ENCODE measurements at places on chromosomes 5 and 9. TPM values are rescaled to one million over a fixed set of nuclear protein-coding genes. Genes with fewer than 3 reads are reported as not detected.

POU5F2 gene
- total RNA-seq: 0.43 TPM

DBH gene
- total RNA-seq: not detected

PRR7 gene
- 1.6 TPM for total RNA-seq

FABP6 gene
- not detected for total RNA-seq

HTR4 gene
- not detected for total RNA-seq

MRPL50 gene
- total RNA-seq: 11.0 TPM

Measured in bronchial smooth muscle cell (primary cell).